ENCODE measurements at places on chromosomes 2 and 18.

GRCh38 chr18:63559567-63560491 is 17.7 kb downstream of the SERPINB12 start:
- no peak for DNase-seq

DNA sequence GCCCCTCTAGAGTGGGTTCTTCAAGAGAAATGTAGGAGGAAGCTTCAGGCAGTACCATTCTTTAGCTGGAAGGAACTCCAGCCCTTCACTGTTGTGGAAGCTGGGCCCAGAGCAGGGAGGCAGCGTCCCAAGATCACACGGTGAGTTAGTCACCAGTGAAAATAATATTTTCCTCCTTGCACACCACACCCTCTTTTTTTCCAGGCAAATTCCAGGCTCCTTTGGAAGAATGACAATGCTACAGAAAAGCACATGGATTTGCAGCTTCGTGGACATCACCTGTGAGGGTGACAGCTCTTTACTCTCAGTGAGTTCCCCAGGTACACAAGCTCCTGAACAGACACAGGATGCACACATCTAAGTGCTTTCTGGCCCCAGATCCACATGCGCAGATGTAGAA is 157.1 kb downstream of the COL6A3 start:
- DNase-seq = peak; percentile 81

DNA sequence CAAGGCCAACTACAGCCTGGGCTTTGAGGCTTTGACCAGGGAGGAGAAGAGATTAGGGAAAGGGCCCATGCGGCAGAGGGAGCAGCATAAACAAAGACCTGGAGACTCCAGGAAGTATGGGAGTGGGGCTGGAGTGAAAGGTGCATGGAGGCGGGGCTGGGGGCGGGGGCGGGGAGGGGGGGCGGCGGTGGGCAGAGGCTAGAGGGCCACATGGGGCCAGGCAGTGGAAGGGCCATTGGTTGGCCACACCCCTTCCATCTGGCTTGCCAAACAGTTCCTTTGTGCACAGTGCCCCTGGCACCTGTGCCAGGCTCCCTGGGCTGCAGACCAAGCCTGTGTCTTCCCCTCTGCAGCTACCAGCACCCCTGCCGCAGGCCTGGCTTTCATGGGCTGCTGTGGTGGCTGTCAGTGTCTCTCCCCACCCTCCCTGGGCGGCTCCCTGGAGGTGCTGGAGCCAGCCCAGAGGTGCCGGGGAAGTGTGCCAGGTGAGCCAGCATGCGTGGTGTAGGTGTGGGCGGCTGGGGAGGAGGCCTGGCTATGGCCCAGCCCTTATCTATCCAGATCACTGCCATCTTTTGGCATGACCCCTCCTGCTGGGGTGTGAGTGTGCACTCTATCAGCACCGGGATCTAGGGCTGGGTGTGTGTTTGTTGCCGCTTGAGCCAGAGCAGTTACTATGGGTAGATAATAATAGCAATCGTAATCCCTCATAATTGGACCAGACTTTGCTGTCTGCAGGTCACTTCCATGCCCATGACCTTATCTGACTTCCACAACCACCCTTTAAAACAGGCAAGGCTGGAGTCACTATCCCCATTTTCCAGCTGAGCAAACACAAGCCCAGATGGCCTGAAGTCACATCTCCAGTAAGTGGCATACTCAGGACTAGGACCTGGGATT is 30.5 kb downstream of the DNMT3A start:
- no peak for DNase-seq

GRCh38 chr2:34401186-34401585 is 802.1 kb upstream of the FAM98A start:
- no peak for DNase-seq

DNA sequence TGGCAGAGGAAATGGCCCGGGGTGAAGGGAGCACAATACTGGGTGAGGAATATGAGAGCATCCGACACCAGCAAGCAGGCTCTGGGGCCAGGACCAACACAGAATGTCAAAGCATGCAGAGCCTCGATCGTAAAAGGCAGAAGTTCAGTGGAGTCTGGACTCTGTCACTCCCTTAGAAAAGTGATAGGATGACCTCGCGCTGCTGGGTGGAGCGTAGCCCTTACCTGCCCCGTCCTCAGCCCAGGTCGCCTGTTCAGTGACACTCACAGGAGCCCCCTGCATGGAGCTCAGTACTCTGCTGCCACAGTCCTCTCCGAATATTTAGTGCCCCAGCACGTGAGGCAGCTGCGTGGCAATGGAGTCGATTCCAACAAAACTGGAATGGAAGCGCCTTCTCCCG is 236.7 kb upstream of the MYT1L start:
- no peak for DNase-seq

DNA sequence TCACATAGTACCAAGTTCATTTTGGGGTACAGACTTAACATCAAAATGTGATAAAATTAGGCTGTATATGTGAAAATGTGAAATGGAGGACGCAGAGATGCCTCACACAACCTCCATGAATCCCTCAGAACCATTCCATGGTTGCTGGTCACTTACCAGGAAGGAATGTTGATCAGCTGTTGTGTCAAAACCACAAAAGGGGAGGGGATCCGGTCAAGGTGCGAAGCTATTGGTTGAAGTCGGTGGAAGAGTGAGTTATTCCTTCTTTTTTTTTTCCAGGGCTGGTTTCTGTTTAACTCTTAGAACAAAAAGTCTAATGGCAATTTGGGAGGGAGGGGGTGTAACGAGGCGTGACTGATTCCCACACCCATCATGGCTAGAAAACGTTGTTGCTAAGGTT is 32.3 kb upstream of the REG3A start:
- DNase-seq = no peak

DNA sequence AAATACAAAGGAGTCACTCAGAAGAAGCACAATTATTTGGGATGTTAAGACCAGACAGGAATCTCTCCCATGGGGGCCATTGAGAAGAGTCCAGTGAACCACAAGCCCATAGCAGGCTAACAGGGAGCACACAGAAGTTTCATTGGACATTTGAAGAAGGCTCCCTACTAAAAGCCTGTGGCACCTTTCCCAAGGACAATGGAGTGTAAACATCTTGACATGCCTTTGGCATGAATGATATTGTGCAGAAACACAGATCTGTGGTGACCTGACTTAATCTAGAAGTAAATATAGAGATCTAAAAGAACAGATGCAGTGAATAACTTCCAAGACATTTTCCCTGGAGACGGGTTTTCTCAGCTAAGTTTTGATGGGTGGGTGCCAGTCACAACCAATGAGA is 221.5 kb downstream of the EPHA4 start:
- peak; percentile 17 for DNase-seq

DNA sequence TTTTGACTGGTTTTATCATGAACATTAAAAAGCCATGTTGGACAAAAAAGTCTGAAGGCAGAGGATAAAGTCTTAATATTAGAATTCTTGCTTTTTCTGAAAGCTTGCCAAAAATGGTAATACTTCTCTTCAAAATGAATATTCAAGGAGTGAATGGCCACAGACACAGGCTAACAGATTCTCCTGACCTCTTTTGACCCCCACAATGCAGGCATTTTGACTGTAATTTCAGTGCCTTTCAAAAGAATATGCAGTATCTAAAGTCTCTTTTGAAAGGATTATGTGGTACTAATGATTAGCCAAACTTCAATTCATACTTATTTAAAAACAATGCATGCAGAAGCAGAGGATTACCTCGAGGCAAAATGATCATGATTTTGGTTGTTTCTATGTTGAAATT is 557.8 kb upstream of the GCFC2 start:
- DNase-seq = no peak

GRCh38 chr2:69456950-69457445 is 19.8 kb upstream of the NFU1 start:
- no peak for DNase-seq

DNA sequence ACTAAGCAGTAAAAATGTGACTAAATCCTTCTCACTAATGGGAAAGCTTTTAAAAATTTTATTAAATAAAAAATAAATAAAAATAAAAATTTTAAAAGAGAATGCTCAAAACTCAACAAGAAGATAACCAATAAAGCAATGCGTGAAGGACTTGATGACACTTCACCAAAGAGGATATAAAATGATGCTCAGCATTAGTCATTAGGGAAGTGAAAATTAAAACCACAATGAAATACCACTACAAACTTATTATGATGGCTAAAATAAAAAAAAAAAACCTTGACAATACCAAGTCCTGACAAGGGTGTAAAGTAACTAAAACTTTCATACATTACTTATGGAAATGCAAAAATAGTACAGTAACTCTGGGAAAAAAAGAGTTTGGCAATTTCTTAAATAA is 3.3 kb upstream of the WDR75 start:
- DNase-seq = no peak

- no peak for DNase-seq
These were observed 255.5 kb downstream of the ETAA1 start for GRCh38 chr2:67652679-67653078.

GRCh38 chr18:59885579-59886163 is 14.1 kb upstream of the PMAIP1 start:
- peak; percentile 93 for DNase-seq

GRCh38 chr18:64966667-64967066 is 784.1 kb upstream of the CDH7 start:
- peak; percentile 24 for DNase-seq

- DNase-seq = peak; percentile 85
These were observed 37.5 kb downstream of the TBC1D8 start for GRCh38 chr2:101113441-101114267.

DNA sequence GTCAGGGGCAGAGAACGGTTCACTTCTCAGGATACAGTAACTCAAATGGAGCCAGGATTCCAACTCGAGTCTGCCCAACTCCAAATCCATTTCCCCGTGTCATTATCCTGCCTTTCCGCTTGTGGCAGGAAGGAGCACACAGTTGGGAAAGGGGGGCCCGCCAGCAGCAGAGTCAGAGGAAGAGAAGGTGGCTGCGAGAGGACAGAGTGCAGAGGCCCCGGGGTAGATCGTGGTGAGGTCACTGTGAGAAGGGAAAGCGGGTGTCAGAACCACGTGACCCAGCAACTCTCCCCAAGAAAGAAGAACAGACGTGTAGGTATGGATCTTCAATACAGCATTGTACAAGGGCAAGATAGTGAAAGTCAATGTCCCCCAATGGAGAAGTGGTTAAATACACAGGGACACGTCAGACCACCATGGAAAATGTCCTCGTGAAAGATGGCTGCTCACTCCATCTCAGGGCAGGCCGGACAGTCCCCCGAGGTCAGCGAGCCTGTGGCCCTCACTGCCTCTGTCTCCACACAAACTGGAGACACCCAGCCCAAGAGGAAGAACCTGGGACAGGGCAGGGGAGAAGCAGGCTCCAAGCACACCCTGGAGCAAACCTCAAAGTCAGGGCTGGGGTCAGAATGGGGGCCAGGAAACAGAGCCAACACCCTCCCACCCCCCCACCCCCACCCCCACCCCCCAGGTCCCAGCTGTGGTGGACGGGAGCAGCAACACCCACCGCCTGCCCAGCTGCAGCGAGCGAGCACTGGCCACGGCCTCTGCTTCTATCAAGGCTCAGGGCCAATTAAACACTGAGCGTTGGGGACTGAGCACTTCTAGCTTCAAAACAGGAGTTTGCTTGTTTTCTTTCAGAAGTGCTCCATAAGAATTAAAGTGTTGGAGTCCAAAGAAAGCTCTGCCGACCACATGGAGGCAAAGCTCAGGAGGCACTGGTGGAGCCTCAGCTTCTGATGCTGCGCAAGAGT is 92.7 kb downstream of the EIPR1 start:
- DNase-seq = no peak

DNA sequence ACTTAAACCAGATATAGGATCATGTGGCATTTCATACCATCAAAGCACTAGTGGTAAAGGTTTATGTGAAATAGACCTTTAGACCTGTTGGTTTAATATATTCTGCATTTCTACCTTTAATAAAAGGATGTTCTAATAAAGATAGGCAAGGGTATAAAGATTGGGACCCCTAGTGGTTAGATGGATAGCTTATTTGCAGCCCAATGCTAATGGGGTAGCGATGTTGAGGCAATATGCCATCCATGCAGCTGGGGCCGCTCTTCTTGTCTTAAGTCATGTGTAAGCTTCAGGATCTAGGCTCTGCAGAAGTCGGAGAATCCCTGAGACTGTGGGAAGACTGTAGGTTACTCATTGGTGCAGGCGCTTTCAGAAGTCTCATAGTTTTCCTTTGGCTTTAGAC is 114.9 kb downstream of the ICOS start:
- no peak for DNase-seq

DNA sequence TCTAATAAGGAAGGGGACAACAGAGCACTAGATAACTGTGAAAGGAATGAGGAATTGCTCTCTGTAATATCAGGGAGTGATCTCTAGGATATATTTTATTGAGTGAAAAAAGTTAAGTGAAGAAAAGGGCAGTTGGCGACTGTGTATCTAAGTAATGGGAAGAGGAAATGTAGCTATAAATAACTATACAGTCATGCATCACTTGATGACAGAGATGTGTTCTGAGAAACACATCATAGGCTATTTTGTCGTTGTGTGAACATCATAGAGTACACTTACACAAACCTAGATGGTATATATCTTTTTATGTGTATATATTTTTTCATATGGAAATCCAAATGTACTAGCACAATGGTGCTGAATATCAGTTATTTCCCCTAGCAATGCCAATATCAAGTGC is 329.3 kb downstream of the TXNL1 start:
- DNase-seq = no peak

- no peak for DNase-seq
These were observed 181.3 kb upstream of the UBE2E3 start for GRCh38 chr2:180799141-180799540.

- no peak for DNase-seq
These were observed 131.5 kb upstream of the STON1 start for GRCh38 chr2:48398285-48399002.

DNA sequence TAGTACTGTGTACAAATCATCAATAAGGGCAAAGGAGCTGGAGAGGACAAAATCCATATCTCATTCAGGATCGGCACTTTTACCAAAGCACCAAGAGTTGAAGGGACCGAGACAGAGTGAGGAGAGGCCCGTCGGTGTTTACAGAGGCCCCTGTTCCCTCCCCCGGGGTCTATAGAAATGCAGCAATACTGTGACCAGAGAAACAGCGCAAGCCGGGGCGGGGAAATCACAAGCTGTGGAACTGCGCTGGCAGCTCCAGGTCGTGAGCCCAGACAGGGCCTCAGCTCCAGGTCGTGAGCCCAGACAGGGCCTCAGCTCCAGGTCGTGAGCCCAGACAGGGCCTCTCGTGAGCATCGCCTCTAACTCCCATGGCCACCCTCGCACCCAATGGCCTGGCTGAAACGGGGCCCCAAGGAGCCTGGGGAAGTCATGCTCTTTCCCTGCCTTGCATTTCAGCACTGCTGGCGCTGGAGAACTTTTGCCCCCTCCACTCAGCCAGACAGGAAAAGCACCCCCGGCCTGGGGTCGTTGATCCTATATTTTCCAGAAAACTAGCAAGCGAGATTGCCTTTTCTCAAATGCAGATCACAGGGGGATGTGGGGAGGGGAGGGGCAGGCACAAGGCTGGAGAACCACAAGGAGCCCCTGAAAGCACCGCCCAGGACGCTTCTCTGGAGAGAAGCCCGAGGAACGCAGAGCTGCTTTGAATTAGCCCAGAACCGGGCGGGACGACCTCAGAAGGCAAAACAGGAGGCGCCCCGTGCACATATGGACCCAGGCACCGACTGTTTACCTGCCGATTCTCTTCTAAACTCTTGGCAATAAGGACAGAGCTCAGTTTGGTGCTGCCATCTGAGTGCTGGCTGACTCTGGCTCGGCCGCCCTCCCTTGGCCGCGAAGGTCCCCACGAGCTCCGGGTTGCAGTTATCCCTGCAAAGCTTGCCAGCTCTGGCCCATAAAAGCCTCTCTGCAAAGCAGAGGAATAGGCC is 223.7 kb downstream of the ACKR3 start:
- DNase-seq = no peak

GRCh38 chr2:177724398-177725287 is 332.1 kb downstream of the AGPS start:
- DNase-seq = peak; percentile 48

- DNase-seq = no peak
These were observed 4.3 kb upstream of the SNTG2 start for GRCh38 chr2:946073-946948.
